ENCODE measurements at places on chromosomes 13 and 19.

DNA sequence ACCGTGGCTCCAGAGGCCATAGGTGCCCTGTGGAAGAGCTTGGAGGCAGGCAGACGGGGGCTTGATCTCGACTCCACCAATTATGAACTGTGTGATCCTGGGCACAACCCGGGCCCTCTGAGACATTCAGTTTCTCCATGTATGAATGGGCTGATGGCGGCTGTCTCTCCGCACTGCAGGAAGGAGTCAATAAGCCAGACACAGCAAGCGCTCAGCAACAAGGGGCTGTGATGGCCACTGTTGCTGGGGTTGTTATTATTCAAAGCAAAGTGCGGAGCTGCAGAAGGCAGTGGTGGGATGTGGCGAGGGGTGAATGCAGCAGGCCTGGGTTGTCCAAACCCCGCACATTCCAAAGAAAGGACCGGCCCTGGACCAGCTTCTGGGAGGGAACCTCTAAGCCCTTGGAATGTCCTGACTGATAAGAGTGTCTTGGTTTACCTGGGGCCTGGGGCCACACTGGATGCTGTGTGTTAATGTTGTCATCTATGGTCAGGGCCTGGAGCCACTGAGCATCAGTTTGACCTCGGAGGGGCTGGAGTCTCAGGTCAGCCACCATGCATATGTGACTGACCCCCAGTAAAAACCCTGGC lies 8.3 kb downstream of the TMEM143 start:
- DNase-seq, result no peak

- no peak for DNase-seq
Observed at GRCh38 chr13:110271313-110271712, 35.6 kb downstream of the COL4A1 start.

DNA sequence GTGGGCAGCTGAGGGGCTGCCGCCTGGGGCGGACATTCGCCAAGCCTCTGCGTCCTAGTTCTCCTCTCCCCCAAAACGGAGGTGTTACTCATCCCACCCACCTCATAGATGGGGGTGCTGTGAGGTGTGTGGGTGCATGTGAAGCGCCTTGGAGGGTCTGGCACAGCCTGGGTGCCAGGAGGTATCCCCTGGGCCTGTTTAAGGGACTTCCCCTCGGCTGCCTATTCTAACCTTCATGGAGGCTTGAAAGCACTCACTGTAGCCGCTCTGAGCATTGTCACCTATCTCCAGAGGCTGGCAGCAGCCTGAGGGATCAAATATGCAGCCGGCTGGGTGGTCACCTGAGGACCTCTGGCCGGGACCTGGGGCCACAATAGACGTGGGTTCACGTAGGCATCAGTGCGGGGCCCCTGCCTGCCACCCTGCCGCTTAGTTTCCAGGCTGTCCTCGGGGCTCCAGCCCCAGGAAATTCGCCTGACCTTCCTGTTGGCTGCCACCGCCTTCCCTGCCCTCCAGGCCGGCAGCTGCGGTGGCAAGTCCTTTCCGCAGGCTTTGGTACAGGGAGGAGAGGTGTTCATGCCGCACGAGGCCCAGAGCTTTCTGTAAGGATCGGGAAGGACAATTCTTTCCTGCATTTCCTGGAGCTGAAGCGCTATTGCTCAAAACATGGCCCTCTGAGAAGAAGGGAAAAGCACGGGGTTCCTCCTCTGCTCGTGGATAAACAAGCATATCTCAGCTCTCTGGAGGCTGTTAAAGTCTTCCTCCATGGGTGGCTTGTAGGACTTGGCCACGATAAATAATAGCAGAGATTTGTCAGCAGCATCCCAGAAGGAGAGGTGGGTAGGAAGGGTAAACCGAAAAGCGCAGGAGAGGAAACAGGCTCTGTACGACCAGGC lies 4.6 kb downstream of the COL4A2 start:
- no peak for DNase-seq

GRCh38 chr19:48591021-48591420 lies 15.5 kb upstream of the SPACA4 start:
- DNase-seq, result no peak

- DNase-seq, result no peak
Observed at GRCh38 chr13:40503966-40504591, 162.4 kb downstream of the FOXO1 start.

- DNase-seq, result peak; percentile 89
Observed at GRCh38 chr19:47428177-47428894, 9.0 kb upstream of the MEIS3 start.

DNA sequence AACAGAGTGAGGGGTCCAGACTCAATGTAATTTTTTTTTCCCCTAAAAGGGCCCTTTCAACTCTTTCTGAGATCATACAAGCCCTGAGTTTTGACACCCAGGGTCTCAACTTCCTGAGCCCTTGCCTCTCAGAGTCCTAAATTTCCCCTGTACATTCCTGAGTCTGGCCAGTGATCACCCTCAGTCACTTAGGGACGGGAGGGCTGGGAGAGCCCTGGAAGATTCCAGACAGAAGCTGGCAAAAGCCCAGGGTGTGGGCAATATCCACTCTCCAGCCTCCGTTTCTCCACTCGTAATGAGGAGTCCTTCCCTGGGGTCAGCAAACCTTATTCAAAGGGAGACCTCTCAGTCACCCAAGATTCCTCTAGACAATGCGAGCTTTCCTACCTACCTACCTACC lies 1.6 kb downstream of the PPP1R13L start:
- no peak for DNase-seq

GRCh38 chr13:25415241-25415640 lies 43.5 kb downstream of the ATP8A2 start:
- DNase-seq, result no peak

DNA sequence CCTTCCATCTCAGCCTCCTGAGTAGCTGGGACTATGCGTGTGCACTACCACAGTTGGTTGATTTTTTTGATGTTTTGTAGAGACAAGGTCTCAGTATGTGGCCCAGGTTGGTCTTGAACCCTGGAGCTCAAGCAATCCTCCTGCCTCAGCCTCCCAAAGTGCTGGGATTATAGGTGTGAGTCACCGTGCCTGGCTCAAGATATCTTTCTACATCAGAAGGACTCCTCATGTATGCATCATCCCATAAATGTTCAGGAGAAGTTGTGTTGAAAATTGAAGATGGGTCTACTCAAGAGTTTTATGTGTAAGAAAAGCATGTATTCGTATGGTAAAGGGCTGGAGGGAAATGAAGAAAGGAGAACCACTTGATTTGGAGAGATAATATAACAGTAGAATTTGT lies 71.8 kb upstream of the STK24 start:
- DNase-seq, result no peak

GRCh38 chr19:3844596-3844995 lies 24.2 kb downstream of the ZFR2 start:
- DNase-seq, result no peak

- no peak for DNase-seq
Observed at GRCh38 chr13:24827799-24828198, 63.8 kb downstream of the RNF17 start.

DNA sequence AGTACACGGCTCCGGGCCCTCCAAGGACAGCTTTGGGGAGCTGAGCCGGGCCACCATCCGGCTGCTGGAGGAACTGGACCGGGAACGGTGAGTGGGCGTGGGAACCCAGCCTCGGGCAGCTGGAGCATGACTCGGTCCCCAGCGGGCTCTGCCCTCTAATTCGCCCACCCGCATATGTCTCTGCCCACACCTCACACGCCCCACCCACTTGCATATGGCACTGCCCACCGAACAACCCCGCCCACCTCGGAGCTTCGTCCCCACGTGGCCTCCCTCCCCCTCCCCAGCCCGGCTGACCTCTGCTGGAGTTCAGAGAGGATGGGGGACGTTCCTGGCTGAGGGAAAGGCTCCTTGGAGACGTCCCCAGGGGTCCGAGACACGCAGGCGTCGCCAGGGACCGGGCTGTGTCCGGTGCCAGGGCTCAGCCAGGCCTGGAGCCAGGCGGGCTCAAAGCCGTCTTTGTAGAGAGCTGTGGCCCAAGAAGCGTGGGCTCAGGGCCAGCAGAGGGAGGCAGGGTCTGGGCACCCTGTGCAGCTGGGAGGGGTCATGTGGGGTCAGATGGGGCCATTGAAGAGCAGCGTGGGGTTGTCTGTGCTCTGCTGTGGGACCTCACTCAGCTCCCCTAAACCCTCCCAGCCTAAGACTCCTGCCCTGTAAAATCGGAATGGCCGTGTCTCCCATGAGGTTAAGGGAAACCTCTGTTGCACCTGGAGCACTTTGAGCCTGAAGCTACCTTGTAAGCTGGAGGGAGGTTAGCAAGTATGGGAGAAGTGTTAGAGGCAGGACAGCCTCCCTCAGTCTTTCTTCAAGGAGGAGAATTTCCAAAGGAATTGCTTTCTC lies 3.8 kb downstream of the APC2 start:
- DNase-seq, result no peak

GRCh38 chr19:47587295-47587694 lies 14.3 kb upstream of the ZNF541 start:
- DNase-seq, result no peak
